Bronchial epithelial cell (primary cell): ENCODE measurements at places on chromosomes 1 and 21.

DNA sequence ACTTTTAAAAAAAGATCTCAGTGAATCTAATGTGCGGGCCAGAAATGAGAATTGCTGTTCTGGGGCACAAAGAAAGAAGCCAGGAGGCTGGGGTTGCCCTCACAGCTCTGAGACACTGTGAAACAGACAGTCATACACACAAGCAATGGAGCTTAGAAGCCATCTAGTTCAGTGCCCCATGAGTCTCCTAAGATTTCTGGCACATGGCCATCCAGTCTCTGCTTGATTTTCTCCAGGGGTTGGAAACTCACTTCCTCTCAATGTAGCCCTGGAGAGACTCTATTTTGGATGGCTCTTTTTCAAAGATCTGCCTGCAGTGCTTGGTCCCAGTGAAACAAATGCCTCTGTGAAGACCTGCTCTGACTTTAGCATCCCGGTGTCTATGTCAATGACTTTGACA is 38.6 kb downstream of the KCNN3 start:
- DNase-seq, result no peak

DNA sequence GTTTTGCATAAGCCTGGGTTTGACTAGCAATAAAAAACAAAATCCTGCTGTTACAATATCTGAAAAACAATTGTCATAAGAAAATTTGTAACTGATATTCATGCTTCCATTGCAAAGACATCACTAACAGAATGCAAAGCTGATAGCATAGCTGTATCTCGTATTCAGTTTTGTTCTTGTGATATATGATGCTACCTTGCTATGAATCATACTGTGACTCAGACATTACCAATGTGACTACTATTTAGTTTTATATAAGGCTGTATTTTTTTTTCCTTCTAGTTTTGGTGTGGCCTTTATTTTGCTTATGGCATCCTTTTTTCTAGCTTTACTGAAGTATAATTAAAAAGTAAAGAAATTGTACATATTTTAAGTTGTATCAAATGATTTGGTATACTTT is 1381.8 kb downstream of the MRPL39 start:
- peak; percentile 72 for DNase-seq

DNA sequence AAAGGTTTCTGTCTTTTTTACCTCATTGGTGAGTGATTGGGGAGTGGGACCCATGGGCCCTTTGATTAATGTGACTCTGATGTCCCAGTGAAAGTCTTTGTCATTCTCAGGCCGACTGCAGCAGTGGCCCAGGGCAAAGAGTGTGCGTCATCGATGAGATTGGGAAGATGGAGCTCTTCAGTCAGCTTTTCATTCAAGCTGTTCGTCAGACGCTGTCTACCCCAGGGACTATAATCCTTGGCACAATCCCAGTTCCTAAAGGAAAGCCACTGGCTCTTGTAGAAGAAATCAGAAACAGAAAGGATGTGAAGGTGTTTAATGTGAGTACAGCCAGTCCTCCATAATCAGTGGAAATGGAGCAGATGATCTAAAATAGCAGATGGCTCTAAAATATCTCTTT is 19.4 kb downstream of the NTPCR start:
- no peak for DNase-seq

- DNase-seq, result peak; percentile 34
Observed at GRCh38 chr1:107405236-107405635, 264.4 kb downstream of the NTNG1 start.

- DNase-seq, result no peak
Observed at GRCh38 chr1:205158048-205158616, 36.4 kb upstream of the RBBP5 start.

GRCh38 chr1:23522244-23522982 is 8.6 kb downstream of the E2F2 start:
- DNase-seq, result no peak

- no peak for DNase-seq
Observed at GRCh38 chr1:48164571-48164970, 57.9 kb upstream of the SLC5A9 start.

GRCh38 chr1:156492591-156493080 is 7.9 kb downstream of the MEF2D start:
- DNase-seq, result no peak

- no peak for DNase-seq
Observed at GRCh38 chr1:115556236-115556635, 85.5 kb upstream of the VANGL1 start.

GRCh38 chr1:244751271-244751895 is 84.1 kb upstream of the COX20 start:
- DNase-seq, result no peak

DNA sequence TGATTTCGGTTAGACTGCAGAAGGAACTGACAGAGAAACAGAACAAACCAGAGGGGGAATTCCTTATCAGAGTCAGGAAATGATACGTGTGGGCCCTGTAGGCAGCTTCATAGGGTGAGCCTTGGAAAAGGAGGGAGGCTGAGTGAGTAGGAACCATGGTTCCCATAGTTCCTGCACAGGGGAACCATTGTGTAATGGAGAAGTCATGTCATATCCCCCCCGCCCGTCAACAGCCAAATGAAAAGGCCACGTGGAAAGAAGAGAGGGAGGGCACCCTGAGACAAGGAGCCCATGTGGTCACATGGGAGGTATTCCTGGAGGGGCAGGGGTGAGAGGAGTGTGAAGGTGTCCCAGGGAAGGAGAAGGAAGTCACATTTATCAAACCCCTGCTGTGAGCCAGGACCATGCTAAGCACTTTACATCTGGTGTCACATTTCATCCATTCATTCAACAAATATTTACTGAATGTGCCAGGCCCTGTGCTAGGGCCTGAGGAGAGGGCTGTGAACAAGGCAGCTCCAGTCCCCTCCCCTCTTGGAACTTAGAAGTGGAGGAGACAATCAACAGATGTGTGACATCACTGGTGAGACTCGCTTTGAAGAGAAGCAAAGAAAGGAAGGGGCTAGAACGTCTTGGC is 15.7 kb upstream of the FGR start:
- DNase-seq, result peak; percentile 78

- no peak for DNase-seq
Observed at GRCh38 chr1:2460996-2461751, 14.9 kb upstream of the PLCH2 start.

DNA sequence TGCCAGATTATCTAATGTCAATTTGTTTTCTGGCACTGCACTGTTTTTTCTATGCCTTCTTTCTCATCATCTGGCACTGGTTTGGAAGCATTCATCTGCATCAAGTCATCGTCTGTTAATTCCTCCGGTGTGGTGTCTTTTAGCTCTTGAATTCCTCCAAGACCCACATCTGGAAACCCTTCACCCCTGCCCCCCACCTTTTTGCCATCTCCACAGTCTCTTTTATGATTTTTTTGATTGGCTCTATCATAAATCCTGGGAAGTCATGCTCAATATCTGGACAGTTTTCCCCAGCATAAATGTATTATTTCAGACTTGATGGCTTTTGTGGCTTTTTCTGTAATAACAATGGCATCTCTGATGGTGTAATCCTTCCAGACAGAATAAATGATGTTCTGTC is 10.4 kb upstream of the KCNK1 start:
- no peak for DNase-seq

GRCh38 chr1:69103705-69104385 is 463.9 kb upstream of the LRRC7 start:
- peak; percentile 13 for DNase-seq

- DNase-seq, result peak; percentile 91
Observed at GRCh38 chr1:116268211-116268610, 104.8 kb upstream of the ATP1A1 start.

- no peak for DNase-seq
Observed at GRCh38 chr1:208269338-208269666, 25.1 kb upstream of the PLXNA2 start.

DNA sequence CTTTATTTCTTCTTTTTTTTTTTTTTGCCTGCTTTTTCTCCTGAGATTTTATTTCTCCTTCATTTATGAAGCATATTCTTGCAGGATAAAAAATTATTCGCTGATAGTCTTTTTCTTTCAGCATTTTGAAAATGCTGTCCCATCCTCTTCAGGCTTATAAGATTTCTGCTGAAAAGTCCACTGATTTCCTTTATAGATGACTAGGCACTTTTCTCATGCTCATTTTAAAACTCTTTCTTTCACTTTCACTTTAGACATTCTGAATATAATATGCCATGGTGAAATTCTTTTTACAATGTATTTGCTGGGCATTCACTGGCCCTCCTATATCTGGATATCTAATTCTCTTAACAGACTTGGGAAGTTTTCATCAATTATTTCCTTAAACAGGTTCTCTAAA is 25.5 kb upstream of the GTF2B start:
- DNase-seq, result no peak

- no peak for DNase-seq
Observed at GRCh38 chr1:154141240-154141639, 13.6 kb downstream of the NUP210L start.
